Dermis blood vessel endothelial cell (primary cell): ENCODE measurements at places on chromosomes 3 and 15.

DNA sequence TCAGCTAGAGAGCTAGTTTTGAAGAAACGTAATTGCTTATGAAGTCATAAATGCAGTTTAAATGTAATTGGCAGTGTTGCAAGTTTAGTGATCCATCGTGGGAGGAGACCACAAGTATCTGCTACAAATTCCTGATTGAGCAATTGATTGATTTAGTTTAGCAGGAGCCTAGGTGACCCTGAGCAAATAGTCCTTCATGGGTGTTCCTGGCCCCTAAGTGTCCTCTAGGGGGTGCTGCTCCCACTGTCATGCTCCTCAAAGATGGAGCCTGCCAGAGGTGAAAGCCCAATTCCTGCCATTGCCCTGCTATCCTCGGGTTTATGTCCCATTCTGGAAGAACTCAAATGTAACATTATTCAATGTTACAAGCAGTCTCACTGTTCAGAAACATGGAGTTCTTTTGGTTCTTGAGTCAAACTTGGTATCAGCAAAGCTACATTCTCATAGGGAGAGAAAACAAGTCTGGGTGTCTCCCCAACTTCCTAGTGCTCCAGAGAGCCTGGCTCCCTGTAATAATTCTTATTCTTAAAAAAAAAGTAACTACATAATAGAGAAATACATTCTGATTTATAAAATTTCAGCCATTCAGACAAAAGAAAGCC lies 29.8 kb upstream of the SENP5 start:
- DNase-seq, result peak; percentile 82

- DNase-seq, result peak; percentile 67
These were observed at the start of gene DNAH12 for GRCh38 chr3:57544181-57545125. Gene DNAH12, minus strand, starts transcription at chr3:57544344. Its CDS starts 1,474 bp downstream, at chr3:57542870.

DNA sequence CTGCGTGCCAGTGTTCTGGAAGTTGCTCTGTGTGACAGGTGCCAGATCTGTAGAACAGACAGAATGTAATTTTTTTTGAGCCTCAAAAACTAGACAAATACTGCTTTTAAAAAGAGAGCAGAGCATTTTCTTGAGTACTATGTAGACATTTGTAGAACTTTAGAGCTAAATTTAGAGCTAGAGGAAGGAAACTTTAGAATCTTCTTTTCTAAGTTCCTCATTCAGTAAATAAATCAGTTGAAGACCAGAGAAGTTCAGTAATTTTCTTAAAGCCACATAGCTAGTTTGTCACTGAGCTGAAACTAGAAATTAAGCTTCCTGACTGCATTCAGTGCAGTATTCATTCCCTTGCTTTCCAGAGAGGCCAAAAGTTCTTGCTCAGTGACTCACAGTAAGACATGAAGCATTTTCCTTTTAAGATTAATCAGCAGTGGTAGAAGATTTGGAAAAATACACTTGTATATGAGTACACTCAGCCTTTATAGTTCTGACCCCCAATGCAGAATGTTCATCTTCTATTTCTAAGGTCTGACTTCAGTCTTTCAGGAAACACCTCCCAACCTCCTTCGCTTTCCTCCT lies 83.6 kb upstream of the TSEN2 start:
- DNase-seq, result peak; percentile 67

DNA sequence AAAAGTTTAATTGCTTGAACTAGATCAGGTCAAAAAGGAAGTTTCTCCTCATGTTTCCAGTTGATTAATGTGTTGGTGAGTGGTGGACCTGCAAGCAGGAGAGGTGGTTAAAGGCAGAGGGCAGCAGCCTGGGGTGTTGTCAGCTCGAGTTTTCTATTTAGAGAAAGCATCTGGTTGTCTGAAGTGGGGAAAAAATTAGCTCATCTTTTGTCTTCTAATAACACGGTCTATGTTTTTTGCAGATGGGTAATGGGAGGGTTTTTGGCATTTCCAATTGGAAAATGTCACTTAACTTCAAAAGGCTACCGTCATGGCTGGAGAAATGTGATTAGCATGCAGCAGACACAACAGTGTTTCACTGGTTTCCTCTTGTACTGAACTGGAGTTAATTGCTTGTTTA lies 122.6 kb downstream of the ITPR1 start:
- no peak for DNase-seq

- no peak for DNase-seq
These were observed 57.0 kb upstream of the PXYLP1 start for GRCh38 chr3:141174674-141175073.

GRCh38 chr3:18585004-18585968 lies 160.1 kb upstream of the SATB1 start:
- DNase-seq, result no peak

DNA sequence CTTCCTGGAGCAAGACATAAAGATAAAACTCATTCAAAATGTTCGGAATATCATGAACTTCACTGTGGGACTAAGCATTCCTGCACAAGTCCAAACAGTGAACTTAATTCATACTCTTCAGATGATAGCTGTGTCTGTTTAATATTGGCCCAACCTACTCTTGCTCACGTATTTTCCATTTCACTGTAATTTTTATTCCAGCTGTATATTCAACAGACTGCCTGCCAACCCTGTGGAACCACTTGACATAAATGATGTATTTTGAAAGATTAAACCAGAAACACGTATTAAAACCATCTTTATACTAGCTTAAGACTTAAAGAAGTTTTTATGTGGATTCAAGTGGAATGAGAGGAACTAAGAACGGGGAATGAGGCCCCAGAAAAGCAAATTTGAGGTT lies 172.5 kb downstream of the TMEM108 start:
- DNase-seq, result no peak

GRCh38 chr3:39907981-39908380 lies 98.6 kb downstream of the MYRIP start:
- DNase-seq, result peak; percentile 95

GRCh38 chr15:34366271-34367065 lies 528 bp downstream of the LPCAT4 start:
- DNase-seq, result peak; percentile 41

- DNase-seq, result no peak
These were observed 51.1 kb downstream of the IFT57 start for GRCh38 chr3:108171106-108171505.

DNA sequence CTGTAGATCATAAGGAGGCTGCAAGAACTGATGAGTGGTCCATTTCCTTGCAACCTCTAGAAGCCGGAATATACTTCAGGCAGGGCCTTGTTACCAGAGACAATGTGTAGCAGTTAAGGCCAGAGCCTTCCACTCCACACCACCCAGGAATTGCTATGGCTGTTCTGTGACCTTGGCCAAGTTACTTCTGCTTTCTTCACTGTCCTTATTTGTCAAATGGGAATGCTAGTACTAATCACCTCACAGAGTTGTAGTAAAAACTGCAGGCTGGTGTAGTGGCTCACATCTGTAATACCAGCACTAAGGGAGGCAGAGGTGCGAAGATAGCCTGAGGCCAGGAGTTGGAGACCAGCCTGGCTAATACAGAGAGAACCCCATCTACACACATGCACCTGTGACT lies 28.7 kb upstream of the RPN1 start:
- DNase-seq, result no peak

GRCh38 chr15:101313041-101313761 lies 18.2 kb upstream of the SNRPA1 start:
- no peak for DNase-seq

GRCh38 chr3:38837358-38837757 lies 21.3 kb upstream of the SCN10A start:
- no peak for DNase-seq

GRCh38 chr15:43317566-43318184 lies 12.7 kb downstream of the LCMT2 start:
- no peak for DNase-seq

- DNase-seq, result no peak
These were observed 13.3 kb upstream of the DCLK3 start for GRCh38 chr3:36777424-36778218.

DNA sequence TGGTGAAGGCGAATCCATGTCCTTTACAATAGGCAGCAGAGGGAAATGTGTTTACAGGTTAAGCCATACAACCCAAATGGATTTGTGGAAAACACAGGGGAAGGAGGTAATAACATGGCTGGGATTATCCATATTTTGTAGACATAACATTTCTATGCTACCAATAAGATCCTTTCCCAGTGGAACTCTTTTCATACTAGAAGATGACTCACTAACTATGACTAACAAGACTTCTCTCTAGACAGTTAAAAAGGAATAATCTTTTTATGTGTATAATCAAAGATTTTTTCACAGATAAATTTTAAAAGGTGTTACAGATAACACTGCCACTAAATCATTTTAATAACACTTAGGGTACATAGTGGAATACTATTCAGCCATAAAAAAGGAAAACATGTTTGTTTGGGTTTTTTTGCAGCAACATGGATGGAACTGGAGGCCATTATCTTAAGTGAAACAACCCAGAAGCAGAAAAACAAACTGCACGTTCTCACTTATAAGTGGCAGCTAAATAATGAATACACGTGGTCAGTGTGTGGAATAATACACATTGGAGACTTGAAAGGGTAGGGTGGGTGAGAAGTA lies 39.6 kb downstream of the VPS13C start:
- no peak for DNase-seq

- DNase-seq, result no peak
These were observed 114.4 kb upstream of the WNT5A start for GRCh38 chr3:55601366-55602080.

- no peak for DNase-seq
These were observed 72.9 kb downstream of the CD200 start for GRCh38 chr3:112405845-112406244.

DNA sequence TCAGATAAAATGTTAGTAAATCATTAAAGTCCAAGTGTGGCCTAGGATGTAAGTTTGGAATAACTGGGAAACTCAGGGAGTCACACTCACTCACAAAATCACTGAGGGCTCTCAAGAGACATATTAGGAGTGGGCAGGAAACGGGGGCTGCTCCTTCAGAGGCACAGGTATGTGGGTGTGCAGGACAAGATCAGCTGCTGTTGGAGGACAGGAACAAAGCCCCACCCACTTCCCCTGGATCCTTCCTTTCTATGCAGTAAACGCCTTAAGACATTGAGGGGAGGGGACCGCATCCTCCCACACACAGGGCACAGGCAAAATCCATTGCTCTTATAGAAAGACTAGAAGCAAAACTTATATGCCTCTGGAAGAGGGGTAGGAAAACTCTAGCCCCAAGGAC lies 30.2 kb downstream of the TM2D3 start:
- no peak for DNase-seq

DNA sequence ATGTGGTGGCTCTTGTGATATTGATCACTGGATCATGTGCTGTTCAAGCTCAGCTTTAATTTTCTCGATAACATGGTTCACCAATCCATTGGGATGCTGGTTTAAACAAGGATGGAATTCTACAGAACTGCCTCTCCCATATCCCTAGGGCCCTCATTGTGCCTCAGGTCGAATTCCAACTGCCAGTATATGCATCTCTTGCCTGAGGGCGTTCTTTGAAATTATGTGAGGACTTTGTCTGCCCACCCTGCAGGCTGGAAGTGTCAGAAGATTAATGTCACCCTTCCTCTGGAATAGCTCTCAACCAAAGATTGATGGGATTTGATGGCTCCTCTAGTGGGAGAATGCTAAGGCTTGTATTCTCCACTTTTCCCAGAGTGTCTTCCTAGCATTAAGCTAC lies 175.6 kb upstream of the GALNT15 start:
- no peak for DNase-seq

DNA sequence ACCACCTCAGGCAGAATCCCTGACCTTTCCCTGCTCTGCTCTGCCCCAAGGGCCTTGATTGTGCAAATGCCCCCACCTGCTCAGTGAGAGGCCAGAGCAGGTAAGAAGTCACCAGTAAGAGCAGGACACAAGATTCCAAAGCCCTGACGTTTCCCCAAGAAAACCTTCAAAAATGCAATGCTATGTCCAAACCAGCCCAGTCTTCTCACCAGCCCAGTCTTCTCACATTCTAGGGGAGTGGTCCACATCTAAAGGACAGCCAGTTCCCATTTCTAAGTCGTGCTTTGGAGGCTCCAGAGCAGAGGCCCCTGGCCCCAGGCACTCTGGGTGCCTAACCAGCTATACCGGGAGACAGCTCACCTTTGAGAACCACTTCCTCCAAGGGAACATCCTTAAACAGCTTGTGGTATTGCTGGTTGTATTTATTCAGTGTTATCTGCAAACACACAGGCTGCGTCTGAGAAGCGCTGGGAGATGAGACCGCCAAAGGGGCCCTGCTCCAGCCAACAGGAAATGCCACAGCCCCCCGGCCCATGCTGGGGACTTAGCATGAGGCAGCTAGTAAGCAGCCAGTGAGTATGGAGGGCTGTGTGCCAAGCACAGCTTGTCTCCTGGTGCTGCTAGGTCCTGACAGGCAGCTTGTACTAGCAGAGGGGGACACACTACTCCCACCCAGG lies 29.3 kb downstream of the GRAMD2A start:
- no peak for DNase-seq
